ENCODE measurements at places on chromosomes 2 and 18.

- no peak for DNase-seq
Observed at GRCh38 chr2:9030841-9031240, 27.4 kb upstream of the MBOAT2 start.

DNA sequence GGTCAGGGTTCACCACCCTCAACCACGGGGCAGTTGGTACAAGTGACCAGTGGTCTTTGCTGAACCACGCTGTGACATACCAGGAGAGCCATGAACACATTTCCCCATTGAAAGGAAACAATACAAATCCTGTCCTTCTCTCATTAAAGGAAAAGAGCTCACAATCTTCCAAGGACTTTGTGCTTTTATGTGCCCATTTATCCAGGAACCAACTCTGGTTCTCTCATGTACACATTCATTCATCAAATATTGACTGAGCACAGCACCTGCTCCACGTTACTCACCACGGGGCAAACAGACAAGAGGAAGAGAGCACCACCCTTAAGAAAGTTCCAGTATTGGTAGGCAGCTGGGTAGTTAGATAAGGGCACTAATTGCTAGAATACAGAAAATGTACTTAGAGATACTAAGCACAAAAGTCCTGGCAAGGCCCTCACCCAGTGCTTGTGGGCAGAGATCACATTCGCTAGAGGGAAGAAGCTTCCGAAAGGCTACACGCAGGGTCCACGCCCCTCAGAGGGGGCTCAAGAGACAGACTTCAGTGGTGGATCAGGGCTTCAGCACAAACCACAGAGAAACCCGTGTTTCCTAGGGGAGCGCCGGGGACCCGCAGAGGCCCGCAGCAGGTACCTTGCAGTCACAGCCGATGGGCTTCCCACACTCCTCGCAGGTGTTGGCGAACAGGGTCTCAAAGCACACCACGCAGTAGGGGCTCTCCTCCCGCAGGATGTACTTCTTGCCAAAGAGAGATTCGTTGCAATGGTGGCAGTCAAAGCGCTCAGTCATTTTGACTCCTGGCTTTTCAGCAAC is 12.9 kb downstream of the FHL2 start:
- DNase-seq, result no peak

- DNase-seq, result no peak
Observed at GRCh38 chr2:152510621-152511020, 175.6 kb downstream of the FMNL2 start.

DNA sequence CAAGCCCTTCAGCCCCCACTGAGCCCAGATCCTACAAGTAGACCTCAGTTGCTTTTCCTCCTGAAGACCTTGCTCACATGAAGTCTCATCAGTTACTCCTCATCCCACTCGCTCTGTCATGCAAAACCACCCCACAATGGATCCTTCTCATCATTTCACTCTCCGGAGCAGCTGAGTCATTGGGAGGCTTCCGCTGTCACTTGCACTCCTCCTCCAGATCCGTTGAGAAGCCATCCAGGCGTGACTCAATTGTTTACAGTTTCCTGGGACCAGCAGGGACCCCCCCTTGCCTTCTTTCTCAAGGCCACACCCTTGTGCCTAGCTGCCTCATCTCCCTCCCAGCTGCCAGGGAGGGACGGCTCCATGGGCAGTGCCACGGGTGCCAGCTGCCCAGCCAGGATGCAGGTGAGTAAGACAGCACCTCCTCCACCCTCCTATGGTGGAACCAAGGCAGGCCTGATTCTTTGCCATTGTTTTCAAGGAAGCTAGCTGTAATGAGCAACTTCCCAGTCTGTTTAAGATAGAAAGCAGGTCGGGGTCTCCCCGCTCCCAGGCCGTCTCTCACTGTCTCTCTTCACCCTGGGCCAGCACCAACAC is 16.3 kb downstream of the GPR55 start:
- DNase-seq, result peak; percentile 76

DNA sequence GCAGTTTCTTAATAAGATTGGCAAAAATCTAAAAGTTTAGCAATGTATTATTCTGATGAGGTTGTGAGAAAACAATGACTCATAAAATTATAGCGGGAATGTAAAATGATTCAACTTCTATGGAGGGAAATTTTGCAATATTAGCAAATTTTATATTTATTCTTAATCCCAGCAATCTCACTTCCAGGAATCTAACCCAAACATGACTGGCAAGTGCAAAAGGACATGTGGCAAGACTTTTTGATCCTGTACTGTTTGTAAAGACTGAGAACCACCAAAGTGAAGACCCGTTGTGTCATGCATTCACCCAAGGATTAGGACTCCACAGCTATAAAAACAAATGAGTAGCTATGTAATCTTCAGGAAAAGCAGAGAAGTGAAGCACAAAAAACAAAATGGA is 234.8 kb upstream of the KYNU start:
- DNase-seq, result no peak

Data from epithelial cell of proximal tubule (primary cell).